ENCODE measurements at places on chromosomes 5 and 9.

DNA sequence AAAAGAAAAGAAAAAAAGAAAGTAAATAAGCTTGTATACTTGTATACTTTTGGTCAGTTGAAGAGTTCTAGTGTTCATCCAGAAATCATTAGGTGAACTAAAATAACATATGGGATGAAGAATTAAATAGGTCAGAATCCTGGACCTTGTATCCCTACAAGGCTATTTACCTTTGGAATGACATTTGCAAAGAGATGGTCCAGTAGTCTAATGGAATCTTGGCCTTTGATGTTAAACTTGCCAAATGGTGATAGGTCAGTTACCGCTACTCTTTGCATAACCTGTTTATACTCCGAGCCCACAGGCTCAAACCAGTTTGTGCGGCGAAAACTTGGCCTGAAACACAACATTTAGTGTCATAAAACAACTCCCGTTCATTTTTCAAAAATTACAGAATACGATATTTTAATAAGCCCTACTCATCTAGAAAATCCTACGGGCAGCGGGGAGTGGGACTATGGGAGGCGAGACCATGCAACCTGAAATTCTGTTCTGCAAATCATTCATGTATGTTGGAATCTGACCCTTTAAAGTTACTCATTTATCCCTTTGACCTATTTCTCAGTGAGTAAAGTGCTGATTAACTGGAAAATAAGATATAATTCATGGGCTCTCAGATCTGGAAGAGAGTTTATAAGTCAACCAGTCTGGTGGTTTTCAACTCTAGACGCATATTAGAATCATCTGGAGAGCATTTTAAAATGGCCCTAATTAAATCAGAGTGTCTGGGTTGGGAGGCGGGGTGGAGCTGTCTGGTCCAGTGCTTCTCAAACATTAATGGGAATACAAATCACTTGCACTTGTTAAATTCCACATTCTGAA lies 38.6 kb downstream of the DMGDH start:
- DNase-seq = no peak

- no peak for DNase-seq
These were observed 301.7 kb downstream of the ATPSCKMT start for GRCh38 chr5:9947944-9948343.

DNA sequence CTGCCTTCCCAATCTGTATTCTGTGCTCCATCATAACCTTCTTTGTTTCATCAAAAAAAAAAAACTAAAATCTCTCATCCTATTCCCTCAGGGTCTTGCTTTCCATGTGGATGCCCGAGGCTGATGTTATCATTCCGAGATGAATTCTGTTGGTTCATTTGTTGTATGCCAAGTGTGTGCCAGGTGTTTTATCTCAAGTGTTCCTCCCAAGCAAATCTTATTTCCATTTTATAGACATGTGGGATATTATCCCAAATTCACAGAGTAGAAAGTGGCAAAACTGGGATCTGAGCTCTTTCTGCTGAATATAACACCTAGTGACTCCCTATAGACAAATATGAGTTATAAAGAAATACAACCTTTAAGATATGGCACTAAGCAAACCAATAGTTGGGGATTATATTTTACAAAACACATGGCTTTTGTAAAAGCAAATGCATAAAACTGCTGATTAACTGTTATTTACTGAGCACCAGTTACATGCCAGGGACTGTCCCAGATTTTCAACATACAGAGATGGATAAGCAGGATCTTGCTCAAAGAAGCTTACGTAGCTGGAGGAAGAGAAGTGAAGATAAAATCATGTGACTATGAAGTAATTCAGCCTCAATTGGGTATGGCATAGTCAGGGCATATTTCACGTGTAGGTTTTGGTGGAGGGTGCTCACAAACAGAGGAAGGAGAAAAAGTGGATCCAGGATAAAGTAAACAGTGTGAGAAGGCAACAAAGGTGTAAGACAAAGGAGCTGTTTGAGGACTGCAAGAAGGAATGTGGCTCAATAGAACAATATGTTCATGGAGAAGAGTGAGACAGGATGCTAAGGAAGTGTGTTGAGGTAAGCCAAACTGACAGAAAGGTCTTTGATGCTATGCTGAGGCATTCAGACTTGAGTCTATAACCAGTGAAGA lies 143.3 kb upstream of the ADAMTSL1 start:
- no peak for DNase-seq

DNA sequence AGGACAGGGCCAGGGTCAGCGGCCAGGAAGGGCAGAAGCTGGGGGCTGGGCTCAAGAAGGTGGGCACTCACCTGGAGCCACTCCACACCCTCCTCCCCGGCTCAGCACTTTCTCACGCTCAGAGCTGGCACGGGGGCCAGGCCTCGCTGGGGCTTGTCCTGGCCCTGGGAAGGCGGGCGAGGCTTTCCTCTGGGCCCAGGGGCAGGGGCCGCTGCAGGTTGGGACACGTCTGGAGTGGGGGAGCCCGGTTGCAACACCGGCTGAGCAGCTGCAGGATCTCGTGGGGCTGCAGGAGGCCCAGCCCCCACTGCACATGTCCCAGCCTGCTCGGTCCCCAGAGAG lies 38.9 kb upstream of the EGFL7 start:
- DNase-seq = no peak

GRCh38 chr9:74284581-74285450 lies 212.3 kb upstream of the RORB start:
- no peak for DNase-seq

DNA sequence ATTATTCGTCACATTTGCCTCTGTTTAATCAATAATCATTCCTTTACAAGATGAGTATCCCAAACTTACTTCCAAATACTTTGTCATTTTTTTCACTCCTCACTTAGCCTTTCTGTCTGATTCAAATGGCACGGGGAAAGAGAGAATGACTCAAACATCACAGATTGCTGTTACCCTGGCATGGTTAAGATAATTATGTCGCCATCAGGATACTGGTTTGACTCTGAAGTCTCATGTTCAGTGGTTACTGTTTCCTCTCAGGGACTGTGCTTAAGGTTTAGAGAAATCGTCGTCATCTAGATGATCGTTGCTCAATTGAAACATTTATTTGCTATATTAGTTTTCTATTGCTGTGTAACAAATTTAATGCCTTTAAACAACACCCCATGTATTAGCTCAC lies 45.2 kb upstream of the RAD23B start:
- DNase-seq = no peak

Measured in NCI-H774 (cell line).